NCI-H1417 treated with DMSO at 0.1 percent for 48 hours (cell line): ENCODE measurements at places on chromosomes 7 and 10.

DNA sequence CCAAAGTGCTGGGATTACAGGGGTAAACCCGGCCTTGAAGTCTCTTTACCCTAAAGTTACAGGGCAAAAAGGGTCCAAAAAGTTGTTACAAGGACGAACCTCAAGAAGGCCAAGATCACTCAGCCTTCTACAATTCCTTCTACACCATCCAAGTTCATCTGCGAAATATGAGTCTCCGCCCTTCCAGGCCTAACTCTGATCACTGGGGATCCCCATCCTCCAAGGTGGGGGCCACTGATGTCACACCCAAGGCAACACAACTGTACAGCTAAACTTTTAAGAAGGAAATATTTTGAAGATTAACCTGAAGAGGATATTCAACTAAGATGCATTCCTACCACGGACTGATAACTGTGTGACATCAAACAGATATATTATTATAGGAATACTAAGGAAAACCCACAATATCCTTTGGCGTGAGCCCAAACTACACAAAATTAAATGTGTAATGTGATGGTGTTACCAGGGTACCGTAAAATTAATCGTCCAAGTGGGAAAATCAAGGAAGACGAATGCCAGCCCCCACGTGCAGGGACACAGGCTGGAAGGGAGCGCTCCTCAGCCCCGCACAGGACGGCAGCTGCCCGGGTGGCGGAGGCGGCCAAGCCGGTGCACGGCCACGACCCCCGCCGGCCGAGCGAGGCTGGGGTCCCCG lies 1.0 kb downstream of the PAXIP1 start:
- DNase-seq = no peak

- DNase-seq = no peak
Measured at GRCh38 chr10:6917125-6917524, 337.0 kb upstream of the PRKCQ start.

DNA sequence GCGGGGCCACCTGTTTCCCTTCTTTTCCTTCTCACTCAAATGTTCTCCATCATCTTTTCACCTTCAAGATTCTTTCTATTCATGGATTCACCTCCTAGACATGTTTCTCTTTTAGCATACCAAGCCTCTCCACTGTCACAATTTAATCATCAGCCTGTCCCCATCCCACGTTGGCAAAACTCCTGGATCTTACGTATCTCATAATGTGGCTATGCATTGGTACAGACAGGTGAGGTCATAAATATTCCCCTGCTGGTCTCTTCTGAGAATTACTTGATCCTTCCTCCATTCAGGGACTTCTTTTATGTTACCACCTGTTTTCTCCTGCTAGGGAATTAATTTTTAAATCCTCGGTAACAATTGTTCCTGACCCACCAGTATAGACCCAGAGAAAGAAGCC lies 262.6 kb upstream of the NEBL start:
- no peak for DNase-seq

- no peak for DNase-seq
Measured at GRCh38 chr10:93657757-93658156, 44.6 kb downstream of the FRA10AC1 start.

DNA sequence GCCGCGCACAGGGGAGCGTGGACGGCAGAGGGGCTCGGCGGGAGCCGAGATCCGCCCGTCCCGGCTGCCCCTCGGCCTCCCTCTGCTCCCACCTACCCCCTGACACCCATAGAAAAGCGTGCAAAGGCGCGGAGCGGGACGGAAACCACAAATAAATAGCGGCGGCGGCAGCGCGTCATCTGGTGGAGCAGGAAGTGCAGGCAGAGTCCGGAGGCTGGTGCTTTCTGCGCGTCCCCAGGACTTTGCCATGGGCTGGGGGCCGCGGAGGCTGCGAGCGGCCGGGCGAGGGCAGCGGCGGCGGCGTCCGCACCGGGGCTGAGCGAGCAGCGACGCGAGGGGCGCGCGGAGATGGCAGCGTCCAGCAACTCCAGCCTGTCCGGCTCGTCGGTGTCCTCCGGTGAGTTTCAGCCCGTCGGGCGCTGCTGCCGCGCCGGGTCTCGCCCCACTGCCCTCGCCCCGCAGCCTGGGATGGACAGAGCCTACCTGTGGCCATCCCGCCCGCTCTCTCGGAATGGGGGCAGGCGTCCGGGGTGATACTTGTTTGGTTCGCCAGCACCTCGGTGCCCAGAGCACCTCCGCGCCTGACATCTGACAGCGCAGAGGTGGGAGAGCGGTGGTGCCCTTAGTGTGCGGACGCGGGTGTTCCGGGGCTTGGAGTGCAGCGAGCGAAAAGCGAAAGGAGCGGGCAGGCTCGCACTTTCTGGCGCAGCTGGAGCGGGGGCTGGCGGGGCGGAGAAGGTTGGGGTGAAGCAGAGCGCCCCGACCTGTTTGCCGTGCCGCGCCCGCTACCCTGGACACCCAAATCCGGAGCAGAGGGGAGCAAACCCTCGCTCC lies at the start of gene CHN2:
TSS of gene CHN2 (plus strand) at position 182 of the 834 bp plus-strand sequence.
- DNase-seq = no peak

- DNase-seq = no peak
Measured at GRCh38 chr7:50687575-50688225, 95.0 kb downstream of the GRB10 start.

- no peak for DNase-seq
Measured at GRCh38 chr7:130947792-130948580, 214.0 kb upstream of the KLF14 start.

GRCh38 chr10:78556705-78557432 lies 511.9 kb upstream of the ZMIZ1 start:
- no peak for DNase-seq

DNA sequence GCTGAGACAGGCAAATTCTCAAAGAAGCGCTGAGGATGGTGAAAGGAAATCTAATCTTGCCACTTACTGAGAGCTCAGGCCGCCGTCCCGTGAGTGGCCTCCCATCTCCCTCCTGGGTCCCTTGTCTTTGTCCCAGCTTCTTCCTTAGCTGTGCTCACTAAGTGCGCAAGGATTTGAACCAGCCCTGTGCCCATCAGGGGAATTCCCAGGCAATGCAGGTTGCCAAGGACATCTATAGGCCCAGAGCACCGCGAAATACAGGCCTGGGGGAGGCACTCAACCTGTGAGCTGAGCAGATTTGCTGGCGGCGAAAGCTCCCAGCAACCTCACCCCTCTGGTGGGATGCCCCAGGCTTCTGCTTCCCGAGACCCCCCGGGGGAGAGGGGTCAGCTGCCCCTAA lies 64.8 kb downstream of the OAT start:
- no peak for DNase-seq

DNA sequence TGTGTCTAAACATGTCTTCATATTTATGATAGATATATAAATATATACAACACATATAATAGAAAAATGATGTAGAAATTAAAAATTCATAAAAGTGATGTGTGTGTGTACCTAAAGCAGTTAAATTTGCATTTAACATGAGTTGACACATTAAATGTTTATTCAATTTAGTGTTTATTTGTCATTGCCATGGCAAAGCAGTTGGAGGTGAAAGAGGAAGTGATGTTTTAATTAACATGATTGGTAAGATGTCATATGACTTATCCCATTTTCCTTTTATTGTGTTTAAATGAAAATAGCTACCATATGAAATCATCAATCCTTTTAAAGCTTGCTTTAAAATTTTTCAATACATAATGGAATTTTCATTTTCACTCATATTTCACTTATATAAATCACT lies 452.6 kb downstream of the SUGCT start:
- no peak for DNase-seq

- no peak for DNase-seq
Measured at GRCh38 chr10:66927971-66928770, 2.3 kb downstream of the LRRTM3 start.

DNA sequence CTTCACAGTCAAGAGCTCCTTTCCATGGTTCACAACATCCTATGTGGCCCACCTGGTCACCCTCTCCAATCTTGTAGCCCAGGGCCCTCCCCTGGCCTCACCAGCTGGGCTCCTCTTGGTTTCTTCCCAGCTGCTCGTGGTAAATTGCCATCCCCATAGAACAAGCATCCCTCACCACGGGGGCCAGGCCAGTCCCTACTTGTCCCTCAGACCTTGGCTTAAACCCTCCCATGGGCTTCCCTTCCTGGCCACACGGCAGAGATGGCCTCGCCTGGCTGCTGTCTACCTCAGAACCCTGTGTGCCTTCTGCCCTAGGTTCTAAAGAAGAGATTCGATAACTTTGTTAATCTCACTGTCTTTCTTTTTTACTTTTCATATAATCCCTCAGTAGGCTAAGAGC lies 153.3 kb upstream of the TCERG1L start:
- DNase-seq = no peak

DNA sequence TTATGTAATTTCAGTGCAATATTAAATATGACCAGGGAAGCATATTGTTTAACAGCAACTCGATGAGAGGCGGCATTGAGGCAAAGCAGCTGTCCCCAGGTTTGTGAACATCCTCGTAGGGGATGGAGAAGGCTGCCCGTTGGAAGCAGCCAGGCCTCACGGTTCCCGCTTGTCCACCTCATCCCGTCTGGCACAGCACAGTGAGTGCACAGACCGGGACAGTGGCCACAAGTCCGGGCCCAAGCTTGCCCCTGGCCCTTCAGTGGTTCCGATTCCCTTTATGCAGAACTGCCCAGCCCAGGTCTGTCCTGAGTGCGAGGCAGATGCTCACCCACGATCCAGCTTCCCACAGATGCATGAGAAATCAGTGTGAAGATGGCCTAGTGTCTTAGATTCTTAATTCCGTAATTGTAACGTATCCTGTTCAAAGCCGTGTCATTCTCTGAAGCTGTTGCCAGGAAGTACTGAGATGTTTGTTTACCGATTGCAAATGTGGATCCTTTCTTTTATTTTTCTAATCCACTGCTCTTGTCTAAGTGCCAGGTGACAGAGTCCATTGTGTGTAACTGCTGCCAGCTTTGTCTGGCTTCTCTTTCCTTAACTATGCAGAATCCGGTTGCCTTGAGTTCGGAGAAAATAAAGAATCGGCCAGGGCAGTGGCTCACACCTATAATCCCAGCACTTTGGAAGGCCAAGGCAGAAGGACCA lies 35.5 kb downstream of the PFKP start:
- DNase-seq = no peak

DNA sequence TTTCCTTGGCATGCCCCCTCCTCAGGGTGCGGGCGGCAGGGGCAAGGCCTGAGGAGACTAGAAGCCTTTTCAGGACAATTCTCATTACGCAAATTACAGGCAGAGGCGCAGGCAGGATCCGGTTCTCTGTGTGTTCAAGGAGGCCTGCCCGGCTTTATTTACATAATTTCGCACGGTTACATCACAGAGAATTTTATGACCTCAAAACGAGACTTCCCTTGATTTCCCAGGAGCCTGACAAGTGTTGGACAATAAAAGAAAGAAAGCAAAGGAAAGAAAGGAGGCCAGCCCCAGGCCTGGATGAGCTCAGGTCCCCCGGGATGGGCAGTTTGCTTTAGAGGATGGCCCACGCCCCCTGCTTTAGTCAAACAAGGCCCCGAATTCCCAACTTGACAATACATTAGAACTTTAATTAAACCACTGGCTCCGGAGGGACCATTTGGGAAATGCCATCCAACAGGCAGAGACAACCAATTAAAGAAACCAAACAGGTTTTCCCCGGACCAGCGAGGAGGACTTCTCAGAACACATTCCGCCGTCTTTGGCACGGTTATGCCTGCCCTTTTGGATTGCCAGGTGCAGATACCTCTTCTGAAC lies 2.9 kb downstream of the MNX1 start:
- no peak for DNase-seq

DNA sequence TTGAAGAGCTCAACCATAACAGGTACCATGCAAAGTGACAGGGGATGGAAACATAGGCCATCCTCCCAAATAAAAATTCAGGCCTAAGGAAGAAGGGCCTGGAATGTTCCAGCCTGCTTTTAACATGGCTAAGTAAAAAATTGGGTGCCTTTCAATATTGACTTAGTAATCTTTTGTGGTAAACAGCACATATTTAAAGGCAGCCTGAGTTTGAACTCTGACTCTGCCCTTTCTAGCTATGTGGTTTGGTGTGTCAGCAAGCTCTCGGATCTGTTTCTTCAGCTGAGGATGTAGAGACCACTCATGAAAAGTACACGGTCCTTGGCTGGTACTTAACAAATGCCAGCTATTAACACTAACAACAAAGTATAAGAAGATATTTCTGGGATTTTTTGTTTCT lies 191.8 kb upstream of the CDCA7L start:
- DNase-seq = no peak

DNA sequence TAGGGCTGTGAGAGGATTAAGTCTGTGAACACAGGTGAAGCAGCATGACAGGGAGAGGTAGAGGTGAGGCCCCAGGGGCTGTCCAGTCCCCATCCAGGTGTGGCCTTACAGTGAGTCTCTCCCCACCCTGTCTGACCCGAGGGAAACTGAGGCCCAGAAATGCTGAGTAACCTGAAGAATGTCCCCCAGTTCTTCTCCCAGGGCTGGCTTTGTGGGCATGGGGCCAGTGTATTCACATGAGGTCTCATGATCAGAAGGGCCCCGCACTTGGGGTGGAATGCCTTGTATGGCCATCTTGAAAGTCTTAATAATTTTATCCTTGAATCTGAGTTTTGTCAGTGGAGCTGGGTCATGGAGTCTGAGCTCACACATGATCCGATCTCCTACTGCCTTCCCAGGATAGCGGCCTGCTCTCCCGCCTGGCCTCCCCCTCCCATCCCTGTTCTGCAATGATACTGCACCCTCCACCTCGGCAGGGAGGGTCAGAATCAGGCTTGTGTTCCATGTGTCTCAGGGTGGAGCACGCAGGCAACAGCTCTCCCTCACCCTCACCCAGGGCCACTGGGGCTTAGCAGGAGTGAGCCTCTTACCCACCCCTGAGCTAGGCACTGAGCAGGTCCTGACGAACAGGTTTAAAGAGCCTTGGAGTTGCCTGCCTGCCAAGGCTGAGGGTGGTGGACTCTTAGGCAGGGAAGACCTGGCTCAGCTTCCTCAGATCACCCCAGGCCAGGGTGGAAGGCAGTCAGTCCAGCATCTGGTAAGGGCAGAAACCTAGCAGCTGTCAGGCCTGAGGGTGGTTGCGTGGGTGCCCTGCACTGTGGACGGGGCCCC lies 41.4 kb upstream of the NPFFR1 start:
- DNase-seq = no peak

DNA sequence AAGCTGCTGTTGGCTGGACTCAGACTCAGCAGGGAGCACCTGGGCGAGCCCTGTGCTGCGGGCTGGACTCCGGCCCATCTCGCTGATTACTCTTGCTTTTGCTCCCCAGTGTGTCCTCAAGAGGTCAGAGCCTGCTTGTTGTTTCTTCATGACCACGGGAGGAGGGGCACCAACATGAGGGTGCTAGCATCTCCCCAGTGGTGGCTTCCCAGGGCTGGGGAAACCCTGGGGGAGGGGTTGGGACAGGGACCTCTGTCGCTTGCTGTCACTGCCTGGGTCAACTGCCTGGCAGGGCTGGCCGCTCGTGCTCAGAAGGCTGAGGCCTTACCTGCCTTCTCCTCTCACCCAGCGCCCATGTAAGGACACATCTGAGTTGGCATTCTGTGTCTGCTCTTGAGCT lies 152.3 kb upstream of the SHH start:
- no peak for DNase-seq

DNA sequence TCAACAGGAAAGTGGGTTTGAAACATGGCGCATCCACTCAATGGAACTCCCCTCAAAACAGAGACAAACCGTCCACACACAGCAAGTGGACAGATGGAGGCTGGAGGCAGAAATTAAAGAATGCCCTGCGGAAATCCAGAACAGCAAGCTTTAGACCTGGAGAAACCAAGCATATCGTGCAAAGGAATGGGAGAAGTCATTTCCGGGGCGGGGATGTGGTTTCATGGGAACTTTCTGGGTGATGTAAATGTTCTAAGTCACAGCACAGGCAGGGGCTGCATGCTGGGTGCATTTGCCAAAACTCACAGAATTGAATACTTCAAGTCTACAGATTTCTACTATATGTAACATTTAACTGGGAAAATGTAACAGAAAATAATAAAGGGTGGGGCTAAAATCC lies 213.0 kb downstream of the PTPRN2 start:
- no peak for DNase-seq

- DNase-seq = no peak
Measured at GRCh38 chr7:155992107-155992506, 179.8 kb upstream of the SHH start.
